ENCODE measurements at places on chromosomes 7 and 10. TPM values are rescaled to one million over a fixed set of nuclear protein-coding genes. Genes with fewer than 3 reads are reported as not detected.

Gene GBX1
- total RNA-seq, result 0.20 TPM

Gene STN1
- total RNA-seq, result 14.2 TPM

Gene MMRN2
- 6.5 TPM for total RNA-seq

Gene MYO1G
- total RNA-seq, result 0.69 TPM

Gene C10orf105
- 0.11 TPM for total RNA-seq

Gene TMEM270
- total RNA-seq, result not detected

Gene CYP3A4
- not detected for total RNA-seq

Gene GSAP
- total RNA-seq, result 18.4 TPM

Gene KEL
- total RNA-seq, result 2.3 TPM

Gene AKR1B15
- total RNA-seq, result 1.7 TPM

Gene POLR2J2
- total RNA-seq, result 10.3 TPM

DNA sequence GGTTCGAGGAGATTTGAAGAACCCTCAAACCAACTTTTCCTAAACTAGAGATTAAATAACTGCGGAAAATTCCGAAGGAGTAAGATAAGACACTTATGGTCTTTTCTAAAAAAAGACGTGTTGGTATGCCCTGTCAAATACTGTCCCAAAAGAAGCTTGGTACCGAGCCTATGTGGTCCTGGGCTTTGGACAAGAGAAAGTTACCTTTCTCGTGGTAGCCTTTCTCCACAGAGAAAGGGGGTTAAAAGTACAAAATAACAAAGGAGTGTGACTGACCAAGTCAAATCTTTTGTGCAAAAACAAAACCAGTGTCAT lies 56.2 kb upstream of the JCAD start:
- H3K36me3 ChIP-seq, result no peaks in the 10 kb centered on the region
- H3K27me3 ChIP-seq, result no peaks in the 10 kb centered on the region
- DNase-seq, result no peak
- peak overlapping the region; percentile 81 for H3K27ac ChIP-seq
- peak overlapping the region; percentile 50 for H3K4me3 ChIP-seq

GRCh38 chr10:78405736-78406135 lies 372.1 kb downstream of the RPS24 start:
- no peak for DNase-seq
- H3K27me3 ChIP-seq, result no peaks in the 10 kb centered on the region
- H3K4me3 ChIP-seq, result no peak overlapping the region
- H3K27ac ChIP-seq, result peak overlapping the region; percentile 94
- H3K4me1 ChIP-seq, result peaks cover 45% of the 10 kb centered on the region

DNA sequence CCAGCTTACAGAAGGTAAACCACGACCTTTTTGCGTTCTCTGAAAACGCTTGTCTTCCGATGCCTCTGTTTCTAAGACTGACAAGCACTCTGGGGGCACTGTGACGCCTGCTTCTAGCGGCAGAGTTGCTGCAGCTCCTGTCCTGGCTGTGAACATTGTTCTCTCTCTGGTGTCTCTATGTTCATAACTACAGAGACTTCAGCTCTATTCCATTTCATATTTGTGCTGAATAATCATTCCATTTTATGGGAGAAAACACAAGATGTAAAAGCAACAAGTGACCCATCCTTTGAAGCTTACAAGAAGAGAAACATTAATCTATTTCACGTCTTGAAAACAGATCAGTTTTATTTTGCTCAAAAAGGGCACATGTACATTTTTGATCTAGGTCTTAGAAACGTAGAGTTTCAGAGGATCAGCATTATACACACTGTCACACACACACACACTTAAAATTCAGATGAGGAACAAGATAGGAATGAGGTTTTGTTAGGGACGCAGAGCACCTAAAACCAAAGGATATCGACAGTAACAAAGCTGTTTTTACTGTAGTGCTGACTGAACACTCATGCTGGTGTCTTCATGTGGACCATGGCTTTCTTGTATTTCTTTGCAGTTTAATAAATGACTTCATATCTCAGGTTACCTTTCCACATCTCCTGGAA lies 3.0 kb downstream of the IKZF1 start:
- no peaks in the 10 kb centered on the region for H3K36me3 ChIP-seq
- DNase-seq, result no peak
- no peak overlapping the region for H3K4me3 ChIP-seq
- no peak overlapping the region for H3K27ac ChIP-seq
- H3K4me1 ChIP-seq, result peaks cover 3% of the 10 kb centered on the region

- peaks cover 2% of the 10 kb centered on the region for H3K4me1 ChIP-seq
- no peak overlapping the region for H3K4me3 ChIP-seq
- H3K27me3 ChIP-seq, result no peaks in the 10 kb centered on the region
- no peaks in the 10 kb centered on the region for H3K36me3 ChIP-seq
- no peak overlapping the region for H3K27ac ChIP-seq
- no peak for DNase-seq
These were observed 25.1 kb upstream of the AKAP9 start for GRCh38 chr7:91915401-91916050.

DNA sequence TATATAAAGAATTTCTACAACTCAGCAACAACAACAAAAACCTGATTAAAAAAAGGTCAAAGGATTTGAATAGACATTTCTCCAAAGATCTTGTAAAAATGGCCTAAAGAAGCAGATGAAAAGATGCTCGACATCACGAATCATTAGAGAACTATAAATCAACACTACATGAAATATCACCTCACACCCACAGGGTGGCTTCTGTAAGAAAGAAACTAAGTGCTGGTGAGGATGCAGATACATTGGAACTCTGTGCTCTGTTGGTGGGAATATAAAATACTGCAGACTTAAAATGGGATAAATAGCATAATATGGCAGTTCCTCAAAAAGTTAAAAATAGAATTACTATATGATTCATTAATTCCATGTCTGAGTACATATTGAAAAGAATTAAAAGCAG lies 38.3 kb upstream of the CDCA7L start:
- no peak for DNase-seq
- no peak overlapping the region for H3K4me3 ChIP-seq

GRCh38 chr7:152513861-152514770 lies 78.3 kb upstream of the KMT2C start:
- H3K4me3 ChIP-seq, result no peak overlapping the region
- DNase-seq, result no peak
- no peaks in the 10 kb centered on the region for H3K27me3 ChIP-seq

- no peak overlapping the region for H3K27ac ChIP-seq
- no peak for DNase-seq
- H3K4me1 ChIP-seq, result peaks cover 15% of the 10 kb centered on the region
- H3K36me3 ChIP-seq, result no peaks in the 10 kb centered on the region
- peaks cover 89% of the 10 kb centered on the region for H3K27me3 ChIP-seq
These were observed 25.7 kb downstream of the ZNF503 start for GRCh38 chr10:75375838-75376237.

- no peak overlapping the region for H3K27ac ChIP-seq
- H3K4me3 ChIP-seq, result no peak overlapping the region
- H3K36me3 ChIP-seq, result no peaks in the 10 kb centered on the region
- no peak for DNase-seq
These were observed 95.8 kb downstream of the CACNA2D1 start for GRCh38 chr7:82347808-82348207.

- no peak for DNase-seq
- no peak overlapping the region for H3K27ac ChIP-seq
- no peaks in the 10 kb centered on the region for H3K27me3 ChIP-seq
- no peaks in the 10 kb centered on the region for H3K36me3 ChIP-seq
These were observed 132.3 kb downstream of the MTPAP start for GRCh38 chr10:30216821-30217220.

DNA sequence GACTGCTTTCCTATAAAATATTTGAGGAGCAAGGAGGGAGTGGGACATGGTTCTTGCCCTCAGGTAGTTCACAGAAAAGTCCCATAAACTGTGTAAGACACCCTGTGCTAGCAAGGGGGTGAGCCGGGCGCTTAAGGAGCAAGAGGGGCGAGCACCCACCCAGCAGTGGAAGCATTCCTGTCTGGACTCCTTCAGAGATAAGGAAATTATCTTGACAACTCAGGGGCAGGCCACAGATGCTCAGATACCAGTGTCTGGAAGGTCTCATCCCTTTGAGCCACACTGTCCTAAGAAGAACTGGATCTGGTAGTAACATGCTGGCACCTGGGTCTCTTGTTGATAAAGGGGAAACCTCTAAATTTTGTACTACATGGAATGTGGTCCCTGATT lies 54.1 kb downstream of the DAGLB start:
- no peak overlapping the region for H3K4me3 ChIP-seq
- H3K4me1 ChIP-seq, result peaks cover 27% of the 10 kb centered on the region

DNA sequence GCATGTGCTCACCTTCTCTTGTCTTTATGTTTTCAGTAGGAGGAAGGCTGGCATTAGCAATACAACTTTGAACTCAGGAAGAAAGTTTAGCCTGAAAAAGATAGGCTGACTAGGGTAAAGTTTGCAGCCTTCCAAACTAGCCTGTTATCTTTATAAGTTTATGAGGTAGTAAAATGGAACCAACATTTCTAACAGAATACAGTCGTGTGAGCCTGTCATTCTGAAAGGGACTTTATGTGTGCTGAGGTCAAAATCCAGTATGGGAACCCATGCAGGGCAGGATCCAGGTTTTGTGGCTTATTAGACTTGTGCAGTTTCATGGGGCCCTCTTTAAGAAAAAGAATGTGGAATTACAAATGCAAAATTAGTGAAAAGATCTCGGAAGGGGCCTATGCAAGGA lies 201.0 kb upstream of the PRPS1L1 start:
- H3K36me3 ChIP-seq, result no peaks in the 10 kb centered on the region
- H3K4me1 ChIP-seq, result peaks cover 43% of the 10 kb centered on the region
- no peak overlapping the region for H3K4me3 ChIP-seq

DNA sequence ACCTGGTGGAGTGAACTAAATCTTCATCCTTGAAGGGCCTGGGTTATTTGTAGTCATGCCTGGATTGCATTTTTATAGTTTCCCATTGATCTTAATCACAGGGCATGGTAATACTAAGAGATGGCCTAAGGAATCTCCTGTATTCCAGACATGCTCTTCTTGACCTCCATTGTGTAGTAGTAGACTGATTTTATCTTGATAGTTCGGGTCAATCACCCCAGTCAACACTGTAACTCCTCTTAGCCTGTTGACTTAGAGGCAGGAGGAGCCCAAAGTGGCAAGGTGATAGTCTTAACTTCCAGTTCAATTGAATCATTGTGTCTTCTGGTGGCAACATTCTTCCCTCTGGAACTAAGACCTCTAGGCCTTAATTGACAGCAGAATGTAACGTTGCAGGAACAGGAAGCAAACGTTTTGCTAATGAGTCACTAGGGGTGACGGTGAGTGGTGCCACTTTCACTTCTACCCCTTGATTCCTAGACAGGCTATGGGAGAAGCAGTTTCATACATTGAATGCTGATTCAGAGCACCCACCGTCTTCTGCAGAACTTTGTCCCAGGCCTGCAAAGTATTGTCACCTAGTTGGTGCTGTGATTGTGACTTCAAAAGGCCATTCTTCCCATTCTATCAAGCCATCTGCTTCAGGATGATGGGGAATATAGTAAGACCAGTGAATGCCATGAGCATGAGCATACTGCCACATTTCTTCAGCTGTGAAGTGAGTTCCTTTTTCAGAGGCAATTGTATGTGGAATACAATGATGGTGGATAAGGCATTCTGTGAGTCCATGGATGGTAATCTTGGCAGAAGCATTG lies 24.0 kb upstream of the PAPSS2 start:
- H3K36me3 ChIP-seq, result peaks cover 2% of the 10 kb centered on the region
- no peaks in the 10 kb centered on the region for H3K27me3 ChIP-seq
- DNase-seq, result no peak
- no peak overlapping the region for H3K4me3 ChIP-seq
- no peak overlapping the region for H3K27ac ChIP-seq

DNA sequence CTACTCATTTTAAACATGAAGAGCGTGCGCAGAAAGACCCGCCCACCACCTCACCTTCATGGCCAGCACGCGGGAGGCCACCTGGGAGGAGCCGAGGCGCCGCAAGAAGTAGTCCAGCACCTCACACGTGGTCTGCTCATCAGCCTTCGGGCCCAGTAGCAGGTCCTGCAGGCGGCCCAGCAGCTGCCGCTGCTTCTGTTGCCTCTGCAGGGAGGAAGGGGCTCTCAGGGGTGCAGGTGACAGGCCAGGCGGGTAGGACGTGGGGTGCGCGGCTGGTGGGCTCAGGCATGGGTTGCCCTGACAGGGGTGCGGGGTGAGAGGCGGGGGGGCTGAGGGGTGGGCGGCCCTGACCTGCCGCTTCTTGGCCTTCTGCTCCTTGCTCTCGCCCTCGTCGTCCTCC lies 17.6 kb downstream of the INTS1 start:
- no peak for DNase-seq
- H3K27ac ChIP-seq, result no peak overlapping the region
- no peaks in the 10 kb centered on the region for H3K4me1 ChIP-seq

DNA sequence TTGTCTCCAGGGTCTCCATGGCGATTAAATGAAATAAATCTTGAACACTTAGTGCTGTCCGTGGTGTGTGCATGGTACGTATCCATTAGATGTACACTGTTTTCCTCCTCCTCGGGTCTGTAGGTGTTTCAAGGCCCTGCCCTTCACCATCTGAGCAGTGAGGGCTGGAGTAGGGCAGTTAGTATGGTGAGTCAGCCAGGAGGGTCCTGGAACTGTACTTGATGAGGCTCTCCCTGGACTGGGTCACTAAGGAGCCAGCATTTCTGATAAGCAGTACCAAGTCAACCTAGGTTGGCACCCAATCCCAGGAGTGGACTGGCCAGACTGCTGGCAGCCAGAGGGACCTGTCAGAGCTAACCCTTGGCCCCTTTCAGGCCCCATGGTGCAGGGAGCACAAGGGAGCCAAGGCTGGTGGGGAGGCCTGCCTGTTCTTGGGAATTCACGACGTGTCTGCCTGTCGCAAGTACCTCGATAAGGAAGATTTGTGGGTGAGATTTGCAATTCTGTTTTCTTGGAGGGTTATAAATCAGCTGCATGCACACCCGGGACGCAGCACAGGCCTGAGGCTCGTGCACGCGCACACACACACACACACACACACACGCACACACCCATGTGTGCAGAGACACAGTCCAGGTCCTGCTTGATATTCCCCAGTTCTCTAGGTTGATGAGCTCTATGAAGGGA lies 114.2 kb downstream of the ZMIZ1 start:
- peaks cover 73% of the 10 kb centered on the region for H3K4me1 ChIP-seq
- DNase-seq, result no peak

DNA sequence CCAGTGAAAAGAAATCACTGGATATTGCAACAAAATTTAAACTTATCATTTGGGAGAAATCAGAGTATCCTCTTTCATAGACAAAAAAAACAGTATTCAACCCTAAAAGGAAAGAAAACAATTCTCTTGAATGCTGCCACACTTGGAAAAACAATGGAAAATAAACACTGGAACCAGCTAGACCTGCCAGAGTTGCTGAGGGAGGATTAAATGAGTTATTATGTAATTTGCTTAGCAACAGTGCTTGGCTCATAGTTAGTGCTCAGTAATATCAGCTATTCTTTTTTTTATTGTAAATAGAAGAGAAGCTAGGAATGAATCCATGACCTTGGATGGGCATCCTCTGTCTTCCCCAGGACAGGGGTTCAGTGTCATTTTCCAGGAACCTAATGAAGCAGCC lies 11.0 kb upstream of the ZNF273 start:
- peaks cover 66% of the 10 kb centered on the region for H3K27me3 ChIP-seq
- DNase-seq, result no peak
- peaks cover 9% of the 10 kb centered on the region for H3K4me1 ChIP-seq
- no peak overlapping the region for H3K4me3 ChIP-seq

GRCh38 chr10:43039624-43040481 lies 37.0 kb upstream of the RET start:
- no peak overlapping the region for H3K4me3 ChIP-seq
- H3K4me1 ChIP-seq, result peaks cover 2% of the 10 kb centered on the region
- H3K27ac ChIP-seq, result no peak overlapping the region
- DNase-seq, result peak; percentile 8
- H3K27me3 ChIP-seq, result peaks cover 6% of the 10 kb centered on the region
- no peaks in the 10 kb centered on the region for H3K36me3 ChIP-seq
